ENCODE measurements at places on chromosomes 5 and 9.

GRCh38 chr9:126618585-126619360 is 5.0 kb downstream of the LMX1B start:
- no peak for DNase-seq

DNA sequence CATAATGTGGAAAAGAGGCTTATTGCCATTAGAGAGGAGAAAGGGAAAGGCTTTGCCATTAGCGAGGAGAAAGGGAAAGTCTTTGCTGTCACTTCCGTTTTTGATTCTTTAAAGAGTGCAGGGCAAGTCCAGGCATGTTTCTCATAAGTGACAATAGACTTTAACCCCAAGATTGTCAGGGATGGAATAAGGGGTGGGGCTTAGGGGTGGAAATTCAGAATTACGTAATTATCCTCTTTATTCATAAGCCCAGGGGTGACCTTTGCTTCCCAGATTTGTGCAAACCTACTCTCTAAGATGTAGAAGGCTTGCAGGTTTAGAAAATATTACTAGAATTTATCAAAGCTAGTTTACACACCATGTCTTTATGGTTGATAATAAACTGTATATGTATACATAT is 2.3 kb upstream of the PLK2 start:
- no peak for DNase-seq

DNA sequence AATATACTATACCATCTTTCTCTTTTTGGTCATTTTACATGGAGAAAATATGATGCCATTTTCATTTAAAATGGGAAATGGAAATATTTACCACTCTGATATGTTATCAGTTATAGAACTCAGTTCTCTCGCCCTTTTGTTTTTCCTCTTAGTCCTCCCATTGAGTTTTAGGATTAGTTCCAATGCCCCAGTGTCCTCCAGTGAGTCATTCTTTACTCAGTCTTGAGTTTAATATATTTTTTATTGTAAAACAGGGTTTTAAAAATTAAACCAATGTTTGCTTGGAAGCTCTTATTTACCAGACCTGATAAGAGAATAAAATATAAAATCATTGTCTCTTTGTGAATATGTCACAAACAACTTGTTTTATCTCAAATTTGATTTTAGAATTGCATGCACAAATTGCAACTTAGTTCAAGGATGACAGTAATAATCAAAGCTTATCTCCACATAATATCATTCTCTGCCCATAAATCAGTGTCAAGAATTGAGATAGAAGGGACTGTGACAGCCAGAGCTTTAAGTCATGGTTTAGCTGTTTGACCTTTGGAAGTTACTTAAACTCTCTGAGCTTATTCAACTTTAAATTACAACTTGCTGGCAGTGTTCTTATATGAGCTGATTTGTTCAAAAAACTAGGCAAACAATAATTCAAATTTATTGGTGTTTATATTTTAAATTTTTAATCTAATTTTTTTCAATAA is 166.4 kb downstream of the PAM start:
- no peak for DNase-seq

DNA sequence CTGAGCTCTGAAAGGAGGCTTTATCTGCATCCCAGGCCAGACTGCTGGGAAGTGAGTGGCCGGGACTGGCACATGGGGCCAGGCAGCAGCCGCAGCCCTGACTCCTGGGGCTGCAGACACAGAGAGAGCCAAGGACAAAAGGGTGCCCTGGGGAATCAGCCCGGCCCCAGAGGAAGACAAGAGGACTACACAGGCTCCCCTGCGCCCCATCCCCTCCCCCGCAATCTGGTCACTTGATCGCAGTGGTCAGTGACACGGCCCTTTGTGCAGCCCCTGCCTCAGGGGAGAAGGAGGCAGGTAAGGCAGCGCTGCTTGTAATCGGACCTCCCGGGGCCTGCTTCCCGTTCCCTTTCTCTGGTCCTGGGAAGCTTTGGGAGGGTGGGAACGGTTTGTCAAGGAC is 55.5 kb upstream of the FUBP3 start:
- no peak for DNase-seq

DNA sequence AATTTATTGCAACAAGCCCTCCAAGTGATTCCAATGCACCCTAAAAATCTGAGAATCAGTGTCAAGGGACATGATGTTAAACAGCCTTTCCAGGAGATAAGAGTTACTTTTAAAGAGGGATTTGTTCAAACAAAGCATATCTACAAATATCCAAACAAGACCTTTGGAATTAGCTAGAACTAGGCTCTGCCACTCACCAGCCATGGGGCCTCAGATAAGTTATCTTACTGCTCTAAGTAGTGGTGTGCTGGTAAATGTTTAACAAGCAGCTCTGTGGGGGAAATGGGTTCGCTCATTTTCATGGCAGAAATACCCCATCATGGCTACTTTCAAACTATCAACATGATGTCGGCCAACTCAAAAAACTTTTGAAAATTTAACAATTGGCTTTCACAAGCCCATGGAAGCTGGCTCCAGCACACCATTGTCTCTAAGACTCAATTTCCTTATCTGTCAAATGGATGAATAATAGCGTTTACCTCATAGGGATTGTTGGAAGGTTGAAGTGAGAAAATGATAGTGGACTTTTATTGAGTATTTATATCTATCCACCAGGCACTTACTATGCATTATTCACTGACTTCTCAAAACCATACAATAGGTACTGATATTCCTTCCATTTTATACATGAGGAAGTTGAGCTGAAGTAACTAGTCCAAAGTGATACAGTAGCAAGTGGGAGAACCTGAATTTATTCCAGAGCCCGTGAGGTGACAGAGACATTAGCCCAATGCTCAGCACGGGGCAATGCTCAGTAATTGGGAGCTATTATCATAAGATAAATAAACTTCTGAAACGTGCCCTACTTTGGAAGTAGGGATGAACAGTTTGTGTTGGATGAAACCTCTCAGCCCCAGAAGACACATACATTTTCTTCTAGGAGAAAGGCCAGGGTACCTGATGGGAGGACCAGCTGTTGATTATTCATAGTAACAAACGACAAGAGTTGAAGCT is 43.2 kb downstream of the SH3RF2 start:
- no peak for DNase-seq

GRCh38 chr5:8633696-8634095 is 764.7 kb downstream of the MTRR start:
- no peak for DNase-seq

GRCh38 chr5:51974834-51975233 is 591.6 kb downstream of the ISL1 start:
- DNase-seq: no peak

DNA sequence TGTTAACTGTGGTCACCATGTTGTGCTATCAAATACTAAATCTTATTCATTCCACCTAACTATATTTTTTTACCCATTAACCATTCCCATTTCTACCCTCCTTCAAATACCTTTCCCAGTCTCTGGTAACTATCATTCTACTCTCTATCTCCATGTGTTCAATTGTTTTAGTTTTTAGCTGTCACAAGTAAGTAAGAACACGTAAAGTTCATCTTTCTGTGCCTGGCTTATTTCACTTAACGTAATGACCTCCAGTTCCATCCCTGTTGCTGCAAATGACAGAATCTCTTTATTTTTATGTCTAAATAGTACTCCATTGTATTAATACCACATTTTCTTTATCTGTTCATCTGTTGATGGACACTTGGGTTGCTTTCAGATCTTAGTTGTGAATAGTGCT is 485.1 kb upstream of the CD180 start:
- DNase-seq: no peak

DNA sequence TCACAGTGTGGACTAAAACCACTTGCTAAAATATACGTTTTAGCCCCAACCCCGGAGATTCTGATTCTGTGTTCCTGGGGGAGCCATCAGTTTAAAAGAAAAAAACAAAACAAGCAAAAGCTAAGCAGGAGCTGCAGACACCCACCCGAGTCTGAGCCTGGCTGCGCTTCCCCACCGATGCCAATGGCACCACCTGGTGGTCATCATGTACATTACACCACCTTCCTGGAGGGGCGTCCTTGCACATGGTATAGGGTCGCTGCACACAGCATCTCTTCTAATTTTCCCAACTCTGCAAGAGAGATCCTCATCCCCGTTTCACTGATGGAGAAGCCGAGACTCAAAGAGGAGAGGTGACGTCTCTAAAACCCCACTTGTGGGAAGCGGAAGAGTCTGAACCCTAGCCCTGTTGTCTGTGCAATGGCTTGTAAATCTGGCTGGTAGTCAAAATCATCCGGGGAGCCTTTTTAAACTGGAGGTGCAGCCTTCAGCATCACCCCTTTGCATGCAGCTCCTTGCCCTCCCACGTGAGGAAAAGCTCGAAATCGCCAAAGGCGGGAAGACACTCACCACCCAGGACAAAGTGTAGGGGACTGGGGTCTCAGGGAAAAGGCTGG is 23.1 kb upstream of the CNOT6 start:
- peak; percentile 14 for DNase-seq

- no peak for DNase-seq
Observed at GRCh38 chr5:20229303-20230005, 241.5 kb upstream of the CDH18 start.

GRCh38 chr5:157611571-157612476 is 36.2 kb upstream of the ADAM19 start:
- no peak for DNase-seq

- DNase-seq: no peak
Observed at GRCh38 chr5:121628783-121629182, 222.9 kb upstream of the FTMT start.

GRCh38 chr9:20402273-20402875 is 219.9 kb downstream of the MLLT3 start:
- no peak for DNase-seq

Measured in stimulated activated CD8-positive, alpha-beta memory T cell treated with anti-CD3 and anti-CD28 coated beads, Interleukin-15, amount 100 ng/mL, for 48 hours (primary cell).